ENCODE measurements at places on chromosomes 12 and 14. TPM values are rescaled to one million over a fixed set of nuclear protein-coding genes. Genes with fewer than 3 reads are reported as not detected.

DNA sequence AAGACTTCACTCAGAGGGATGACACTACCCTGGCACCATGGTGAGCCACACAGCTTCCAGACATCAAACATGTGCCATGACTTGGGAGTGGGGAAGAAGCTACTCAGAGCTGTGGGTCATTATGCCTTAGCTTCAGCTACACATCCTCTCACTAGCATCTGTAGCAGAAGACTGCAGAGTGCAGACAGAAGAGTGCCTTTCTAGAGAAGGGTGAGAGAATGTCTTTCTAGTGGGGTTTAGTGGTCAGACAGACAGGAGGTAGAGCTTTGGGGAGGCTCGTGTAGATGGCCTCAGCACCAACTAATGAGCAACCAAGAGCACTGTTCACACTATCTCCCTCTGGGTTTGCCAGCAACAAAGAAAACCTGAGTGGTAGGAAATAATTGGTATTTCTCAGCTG, 4.9 kb upstream of the B4GALNT3 start:
- H3K4me1 ChIP-seq: peaks cover 13% of the 10 kb centered on the region
- no peaks in the 10 kb centered on the region for H3K36me3 ChIP-seq
- no peak overlapping the region for H3K27ac ChIP-seq
- no peak for DNase-seq

- H3K27me3 ChIP-seq: no peaks in the 10 kb centered on the region
- no peak overlapping the region for H3K4me3 ChIP-seq
- no peaks in the 10 kb centered on the region for H3K4me1 ChIP-seq
These were observed 393.7 kb downstream of the BCL11B start for GRCh38 chr14:98878282-98878681.

The OAS2 gene
- total RNA-seq: 148 TPM

DNA sequence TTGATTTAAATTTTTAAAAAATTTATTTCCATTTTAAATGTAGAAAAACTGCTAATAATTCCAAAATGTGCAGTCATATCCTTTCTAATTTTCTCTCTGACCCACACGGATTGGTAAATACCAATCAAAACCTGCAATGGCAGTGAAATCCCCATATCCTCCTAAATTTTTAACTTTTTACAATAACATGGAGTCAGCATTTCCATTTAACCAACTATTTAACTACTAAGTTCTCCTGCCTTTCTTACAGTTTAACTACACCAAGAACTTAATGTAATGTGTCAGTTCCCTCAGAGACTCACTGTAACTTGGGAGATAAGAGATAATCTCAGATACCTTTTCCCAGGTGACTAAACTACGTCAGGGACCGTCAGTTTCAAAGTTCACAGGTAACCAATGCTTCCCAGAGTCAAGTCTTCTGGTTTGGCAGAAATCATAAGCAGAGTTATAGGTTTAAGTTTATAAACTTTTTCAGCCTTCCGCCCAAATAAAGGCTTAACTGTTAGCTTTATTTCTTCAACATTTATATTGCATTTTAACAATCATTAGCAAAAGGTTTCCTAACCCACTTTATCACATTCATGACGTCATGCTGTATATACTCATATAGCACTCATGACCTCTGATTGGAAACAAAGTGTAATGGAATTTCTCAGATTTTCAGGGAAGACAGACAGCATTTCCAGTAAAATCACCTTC, 7.6 kb downstream of the KRAS start:
- H3K4me1 ChIP-seq: peaks cover 27% of the 10 kb centered on the region
- H3K4me3 ChIP-seq: no peak overlapping the region
- H3K27ac ChIP-seq: no peak overlapping the region

The EFCAB11 gene
- total RNA-seq: 10.8 TPM

The CACNA2D4 gene
- 11.7 TPM for total RNA-seq

GRCh38 chr14:37147310-37147880, 25.0 kb downstream of the SLC25A21 start:
- DNase-seq: no peak
- H3K4me1 ChIP-seq: no peaks in the 10 kb centered on the region
- H3K27me3 ChIP-seq: peaks cover 1% of the 10 kb centered on the region
- no peak overlapping the region for H3K4me3 ChIP-seq
- H3K27ac ChIP-seq: no peak overlapping the region
- no peaks in the 10 kb centered on the region for H3K36me3 ChIP-seq

DNA sequence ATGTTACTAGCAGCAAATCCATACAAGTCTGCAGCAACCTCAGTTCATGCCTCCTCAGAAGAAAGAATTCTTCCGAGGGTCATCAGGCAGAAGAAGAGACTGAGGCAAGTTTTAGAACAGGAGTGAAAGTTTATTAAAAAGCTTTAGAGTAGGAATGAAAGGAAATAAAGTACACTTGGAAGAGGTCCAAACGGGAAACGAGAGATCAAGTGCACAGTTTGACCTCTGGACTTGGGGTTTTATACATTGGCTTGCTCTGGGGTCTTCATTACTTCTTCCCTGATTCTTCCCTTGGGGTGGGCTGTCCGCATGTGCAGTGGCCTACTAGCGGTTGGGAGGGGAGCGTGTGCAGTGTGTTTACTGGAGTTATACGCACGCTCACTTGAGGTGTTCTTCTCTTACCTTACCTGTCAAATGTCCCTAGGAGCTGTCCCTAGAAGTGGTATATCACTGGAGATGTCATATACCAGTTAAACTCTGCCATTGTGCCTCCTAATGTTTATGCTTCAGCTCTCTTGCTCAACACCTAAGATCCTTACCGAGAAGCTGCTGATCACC, 372.8 kb upstream of the KITLG start:
- no peak overlapping the region for H3K27ac ChIP-seq
- H3K4me1 ChIP-seq: no peaks in the 10 kb centered on the region
- no peak overlapping the region for H3K4me3 ChIP-seq
- DNase-seq: no peak
- no peaks in the 10 kb centered on the region for H3K36me3 ChIP-seq

DNA sequence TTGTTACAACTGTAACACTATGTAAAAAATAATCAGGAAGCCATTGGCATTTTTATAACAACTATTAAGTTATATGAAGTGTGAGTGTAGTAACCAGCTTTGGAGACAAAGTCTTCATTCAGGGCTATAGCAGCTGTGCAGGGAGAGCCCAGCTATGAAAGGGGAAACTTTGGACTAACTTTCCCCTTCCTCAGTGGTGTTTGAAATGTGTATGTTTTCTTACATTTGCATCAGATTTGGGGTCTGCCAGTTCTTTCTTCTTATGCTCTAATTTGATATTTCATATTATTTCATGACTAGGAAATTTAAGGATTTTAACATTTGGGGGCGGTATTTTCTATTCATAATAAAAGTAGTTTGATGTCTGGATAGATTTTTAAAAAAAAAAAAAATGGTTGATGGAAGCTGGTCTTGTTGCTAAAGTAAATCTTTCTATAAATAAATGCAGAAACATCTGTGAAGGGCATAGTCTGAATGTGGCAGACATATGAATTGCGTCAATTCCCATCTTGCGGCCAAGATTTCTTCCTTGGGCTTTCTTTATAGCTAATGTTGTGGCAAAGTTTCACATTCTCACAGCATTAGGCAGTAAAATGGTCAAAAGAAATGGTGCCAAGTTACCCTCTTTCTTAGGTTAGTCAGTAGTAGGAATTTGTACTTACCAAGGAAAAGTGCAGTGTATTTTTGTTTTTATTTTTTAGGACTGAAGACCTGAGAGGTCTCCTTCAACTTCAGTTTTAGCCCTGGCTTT, 35.6 kb downstream of the RASSF8 start:
- H3K4me3 ChIP-seq: no peak overlapping the region

The OVCH1 gene
- total RNA-seq: not detected

GRCh38 chr12:33605757-33606156, 166.1 kb upstream of the SYT10 start:
- H3K4me1 ChIP-seq: no peaks in the 10 kb centered on the region
- no peaks in the 10 kb centered on the region for H3K27me3 ChIP-seq
- DNase-seq: no peak
- no peak overlapping the region for H3K27ac ChIP-seq
- H3K36me3 ChIP-seq: no peaks in the 10 kb centered on the region
- H3K4me3 ChIP-seq: no peak overlapping the region

GRCh38 chr14:71371711-71372396, 464.6 kb downstream of the PCNX1 start:
- H3K4me1 ChIP-seq: peaks cover 20% of the 10 kb centered on the region
- DNase-seq: no peak
- no peaks in the 10 kb centered on the region for H3K27me3 ChIP-seq

DNA sequence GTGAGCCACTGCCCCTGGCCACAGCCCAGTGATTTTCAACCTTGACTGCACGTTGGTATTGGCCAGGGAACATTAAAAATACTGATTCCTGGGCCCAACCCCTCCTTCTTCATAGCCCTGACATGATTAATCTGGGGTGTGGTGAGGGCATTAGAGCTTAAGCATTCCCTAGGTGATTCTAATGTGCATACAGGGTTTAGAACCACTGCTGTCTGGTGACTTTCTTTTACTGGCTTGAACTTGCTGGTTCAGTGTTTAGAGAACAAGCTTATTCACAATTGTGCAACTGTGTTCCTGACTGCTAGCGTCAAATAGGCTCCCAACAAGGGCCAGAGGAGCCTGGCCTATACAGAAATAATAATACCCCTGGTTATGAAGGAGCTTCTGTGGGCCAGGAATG, 488.8 kb upstream of the CCDC196 start:
- H3K36me3 ChIP-seq: peaks cover 8% of the 10 kb centered on the region
- H3K27me3 ChIP-seq: no peaks in the 10 kb centered on the region
- peaks cover 17% of the 10 kb centered on the region for H3K4me1 ChIP-seq
- H3K4me3 ChIP-seq: no peak overlapping the region
- DNase-seq: no peak

DNA sequence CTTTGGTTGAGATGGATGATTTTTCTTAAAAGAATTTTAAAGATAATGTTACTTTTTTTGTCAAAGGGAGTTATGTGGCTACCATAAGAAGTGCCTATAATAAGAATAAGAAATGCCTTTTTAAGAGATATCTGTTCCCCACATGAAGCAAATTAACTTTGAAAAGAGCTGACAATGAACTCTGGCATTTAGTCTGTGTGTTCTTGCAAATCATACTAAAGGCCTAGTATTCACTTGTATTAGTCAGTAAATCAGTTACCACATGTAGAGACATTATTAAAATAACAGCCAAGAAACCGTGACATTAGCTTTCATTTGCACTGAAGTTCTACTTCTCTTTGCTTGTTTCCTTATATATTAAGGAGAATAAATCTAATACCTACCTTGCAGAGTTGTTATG, 296.3 kb downstream of the CCDC91 start:
- H3K27me3 ChIP-seq: no peaks in the 10 kb centered on the region
- no peak overlapping the region for H3K27ac ChIP-seq

GRCh38 chr12:26471560-26471959, 276.2 kb downstream of the SSPN start:
- peak overlapping the region; percentile 56 for H3K27ac ChIP-seq
- no peaks in the 10 kb centered on the region for H3K27me3 ChIP-seq
- DNase-seq: peak; percentile 28
- peaks cover 11% of the 10 kb centered on the region for H3K4me1 ChIP-seq
- H3K4me3 ChIP-seq: no peak overlapping the region
- H3K36me3 ChIP-seq: peaks cover 29% of the 10 kb centered on the region

The PACS2 gene
- 36.6 TPM for total RNA-seq

DNA sequence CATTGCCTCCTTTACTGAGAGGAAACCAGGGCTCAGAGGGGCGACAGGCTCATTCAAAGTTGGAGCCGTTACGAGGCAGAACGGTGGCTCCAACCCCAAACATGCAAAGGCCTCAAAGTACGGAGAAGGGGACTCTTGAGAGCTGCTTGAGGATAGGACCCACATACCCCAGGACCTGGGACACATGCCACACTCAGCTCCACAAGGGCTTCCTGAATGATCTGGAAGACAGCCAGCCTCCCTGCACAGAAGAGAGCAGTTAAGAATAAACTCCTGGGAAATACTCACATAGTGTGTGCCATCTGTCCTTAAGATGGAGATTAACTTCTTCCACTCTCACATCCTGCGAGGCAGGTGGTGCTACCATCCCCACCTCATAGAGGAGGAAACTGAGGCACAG, 26.6 kb upstream of the NXPH4 start:
- no peaks in the 10 kb centered on the region for H3K4me1 ChIP-seq
- H3K36me3 ChIP-seq: no peaks in the 10 kb centered on the region
- no peak overlapping the region for H3K27ac ChIP-seq
- H3K4me3 ChIP-seq: no peak overlapping the region
- DNase-seq: no peak
- H3K27me3 ChIP-seq: no peaks in the 10 kb centered on the region

Data from activated CD4-positive, alpha-beta memory T cell treated with anti-CD3 and anti-CD28 coated beads for 36 hours (primary cell).